ENCODE measurements at places on chromosomes 5 and 9. TPM values are rescaled to one million over a fixed set of nuclear protein-coding genes. Genes with fewer than 3 reads are reported as not detected.

The MYOZ3 gene
- total RNA-seq, result 3.2 TPM

The SPEF2 gene
- 2.7 TPM for total RNA-seq

The WDR31 gene
- 12.9 TPM for total RNA-seq

The CNTFR gene
- total RNA-seq, result 3.3 TPM

The CER1 gene
- total RNA-seq, result not detected

The PCDHGA2 gene
- 6.0 TPM for total RNA-seq

The TRIM36 gene
- total RNA-seq, result 0.50 TPM

The FOXI1 gene
- not detected for total RNA-seq

The NR6A1 gene
- total RNA-seq, result 1.9 TPM

The IL13 gene
- not detected for total RNA-seq

The LCN15 gene
- 0.59 TPM for total RNA-seq

The RMRP gene
- total RNA-seq, result 16,495 TPM

DNA sequence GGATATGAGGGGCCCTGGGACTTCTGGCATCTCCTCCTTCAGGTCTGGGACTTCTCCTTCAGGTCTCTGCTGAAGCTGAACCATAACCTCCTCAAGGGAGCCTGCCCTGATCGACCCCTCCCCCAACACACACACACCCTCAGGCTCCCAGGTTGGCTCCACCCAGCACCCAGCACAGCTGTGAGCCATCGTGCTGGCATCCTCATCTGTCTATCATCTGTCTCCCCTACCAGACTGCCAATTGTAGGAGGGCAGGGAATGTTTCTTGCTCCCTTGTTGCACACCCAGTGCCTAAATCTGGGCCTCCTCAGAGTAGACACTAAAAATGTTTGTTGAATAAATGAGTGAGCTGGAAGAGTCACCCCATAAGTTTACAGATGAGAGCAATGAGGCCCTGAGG is 71.4 kb downstream of the LRSAM1 start:
- DNase-seq, result no peak

DNA sequence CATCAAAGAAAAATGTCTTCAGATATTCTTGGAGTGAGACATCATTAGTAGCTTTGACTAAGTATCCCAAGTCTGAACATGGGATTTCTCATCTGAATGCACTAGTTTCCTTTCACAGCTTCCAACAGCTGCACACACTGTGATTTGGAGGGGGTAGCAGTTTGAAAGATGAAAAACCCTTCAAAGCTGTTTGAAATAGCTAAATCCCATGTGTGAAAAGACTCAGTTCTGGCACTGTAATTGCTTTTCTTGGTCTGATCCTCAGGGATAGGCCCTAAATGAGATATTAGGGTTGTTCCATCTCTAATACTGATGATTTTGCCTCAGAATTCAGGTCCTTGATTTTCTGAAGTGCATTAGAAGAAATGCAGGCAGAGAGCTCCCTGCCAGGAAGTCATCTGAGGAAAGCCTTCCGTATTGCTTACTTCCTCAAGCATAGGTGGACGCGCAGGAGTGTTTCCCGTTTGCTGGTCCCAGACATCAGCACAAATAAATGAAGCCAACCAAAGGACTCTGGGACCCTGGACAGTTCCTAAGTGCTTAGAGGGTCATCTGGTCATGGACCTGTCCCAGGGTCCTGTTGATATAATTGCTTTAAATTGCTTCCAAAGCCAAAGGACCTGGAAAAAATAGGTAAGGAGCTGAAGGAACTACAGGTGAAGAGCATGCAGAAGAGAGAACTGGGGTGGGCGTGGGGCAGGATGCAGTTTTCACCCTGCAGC is 25.6 kb upstream of the FRMPD1 start:
- no peak for DNase-seq

- no peak for DNase-seq
Measured at GRCh38 chr9:111475195-111475594, 9.0 kb downstream of the ECPAS start.

GRCh38 chr5:177310332-177310731 is 1.4 kb downstream of the MXD3 start:
- DNase-seq, result no peak

- no peak for DNase-seq
Measured at GRCh38 chr5:120236360-120236759, 227.7 kb upstream of the PRR16 start.

GRCh38 chr9:135550344-135550918 is 4.5 kb downstream of the OBP2A start:
- DNase-seq, result no peak

DNA sequence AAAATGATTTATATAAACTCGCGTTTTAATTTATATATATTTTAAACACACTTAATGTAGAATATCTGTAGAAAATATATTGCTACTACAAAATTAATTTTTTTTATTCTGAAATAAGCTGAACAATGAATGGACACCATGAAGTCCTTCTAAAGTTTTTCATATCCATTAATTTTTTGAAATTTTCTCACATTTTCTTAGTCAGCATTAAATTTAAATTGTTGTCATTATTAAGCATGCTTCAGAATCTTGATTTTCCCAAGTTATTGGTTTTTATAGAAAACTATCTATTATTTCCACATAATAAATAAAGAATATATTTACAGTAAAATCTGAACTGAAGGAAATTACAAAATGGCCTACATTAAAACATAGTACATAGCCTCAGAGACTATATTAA is 1314.9 kb upstream of the CDH6 start:
- no peak for DNase-seq

- no peak for DNase-seq
Measured at GRCh38 chr5:101585366-101585765, 682.3 kb upstream of the ST8SIA4 start.

DNA sequence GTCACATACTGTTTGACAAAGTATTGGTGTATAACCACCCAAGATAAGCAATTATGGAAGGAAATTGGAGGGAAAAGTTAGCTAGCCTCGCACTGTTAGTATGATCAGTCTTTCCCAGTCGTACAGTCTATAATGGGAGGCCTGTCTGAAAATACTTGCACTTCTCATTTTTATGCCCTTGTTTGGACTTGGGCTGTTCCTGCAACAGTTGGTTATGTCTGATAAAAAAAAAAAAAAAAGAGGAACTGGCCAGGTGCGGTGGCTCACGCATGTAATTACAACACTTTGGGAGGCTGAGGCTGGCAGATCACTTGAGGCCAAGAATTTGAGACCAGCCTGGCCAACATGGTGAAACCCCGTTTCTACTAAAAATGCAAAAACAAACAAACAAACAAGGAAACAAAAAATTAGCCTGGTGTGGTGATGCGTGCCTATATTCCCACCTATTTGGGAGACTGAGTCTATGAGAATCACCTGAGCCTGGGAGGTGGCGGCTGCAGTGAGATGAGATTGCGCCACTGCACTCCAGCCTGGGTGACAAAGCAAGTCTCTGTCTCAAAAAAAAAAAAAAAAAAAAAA is 58.3 kb upstream of the ANKRD33B start:
- DNase-seq, result no peak

GRCh38 chr5:41176952-41177351 is 36.4 kb downstream of the C6 start:
- no peak for DNase-seq

- DNase-seq, result no peak
Measured at GRCh38 chr9:73199886-73200285, 48.2 kb downstream of the ANXA1 start.

- DNase-seq, result no peak
Measured at GRCh38 chr5:174374206-174374605, 328.7 kb downstream of the NSG2 start.

DNA sequence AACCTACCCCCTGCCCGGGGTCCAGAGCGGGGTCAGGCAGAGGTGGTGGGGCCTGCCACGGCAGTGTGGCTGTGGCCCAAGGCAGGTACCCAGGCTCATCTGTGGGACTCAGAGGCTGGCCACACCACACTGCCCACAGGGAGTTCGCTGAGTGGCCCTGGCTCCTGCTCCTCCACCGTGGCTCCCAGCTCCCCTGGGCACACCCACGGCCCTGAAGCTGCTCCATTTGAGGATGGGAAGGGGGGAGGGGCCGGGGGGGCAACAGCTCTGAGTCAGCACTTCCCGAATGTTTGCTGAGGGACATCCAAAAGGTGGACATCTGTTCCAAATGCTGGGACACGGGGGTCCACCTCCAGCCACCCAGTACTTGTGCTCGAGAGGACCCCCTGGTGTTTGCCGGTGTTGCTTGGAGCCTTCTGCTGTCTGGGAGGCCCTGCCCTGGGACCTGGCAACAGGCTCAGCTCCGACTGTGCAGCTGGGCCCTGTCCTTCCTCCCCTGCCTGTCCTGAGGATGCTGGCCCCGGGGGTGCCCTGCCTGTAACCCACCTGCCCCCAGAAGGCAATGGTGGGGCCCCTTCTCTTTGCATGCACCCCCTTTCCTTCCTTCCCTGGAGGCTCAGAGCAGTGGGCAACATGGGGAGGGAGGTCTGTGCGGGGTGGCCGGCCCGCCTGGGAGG is 2.5 kb upstream of the NRARP start:
- DNase-seq, result no peak

GRCh38 chr5:58544926-58545325 is 37.9 kb upstream of the RAB3C start:
- DNase-seq, result no peak

DNA sequence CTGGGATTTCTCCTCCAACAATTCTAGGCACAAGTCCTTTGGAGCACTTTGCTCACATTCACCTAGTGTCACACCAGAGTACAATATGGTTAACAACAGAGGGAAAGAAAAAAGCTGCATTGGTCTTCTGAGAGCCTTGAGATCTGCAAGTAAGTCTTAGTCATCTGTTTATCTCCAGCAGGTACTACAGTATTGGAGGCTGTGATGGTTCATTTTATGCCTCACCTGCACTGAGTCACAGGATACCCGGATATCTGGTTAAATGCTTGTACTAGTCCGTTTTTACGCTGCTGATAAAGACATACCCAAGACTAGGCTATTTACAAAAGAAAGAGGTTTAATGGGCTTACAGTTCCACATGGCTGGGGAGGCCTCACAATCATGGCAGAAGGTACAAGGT is 525.0 kb downstream of the NR2F1-AS1 start:
- no peak for DNase-seq

- DNase-seq, result no peak
Measured at GRCh38 chr5:88401228-88401627, 132.6 kb upstream of the TMEM161B start.

- DNase-seq, result peak; percentile 87
Measured at GRCh38 chr9:134284273-134284672, 42.0 kb upstream of the RXRA start.

- no peak for DNase-seq
Measured at GRCh38 chr9:134707731-134708671, 66.4 kb downstream of the COL5A1 start.

Measured in left ventricle myocardium superior (tissue), 1 donor.